ENCODE measurements at places on chromosomes 1 and 21. TPM values are rescaled to one million over a fixed set of nuclear protein-coding genes. Genes with fewer than 3 reads are reported as not detected.

The TCEANC2 gene
- total RNA-seq, result 1.3 TPM

The ANKRD35 gene
- total RNA-seq, result 0.57 TPM

The VSIG8 gene
- 0.43 TPM for total RNA-seq

The PRKAA2 gene
- 0.22 TPM for total RNA-seq

The CRNN gene
- not detected for total RNA-seq

The L1TD1 gene
- total RNA-seq, result 0.14 TPM

The CYP4B1 gene
- not detected for total RNA-seq

The UTS2 gene
- total RNA-seq, result not detected

The AMY1B gene
- total RNA-seq, result not detected

The KIAA0319L gene
- 61.3 TPM for total RNA-seq

The C1orf141 gene
- total RNA-seq, result not detected

The CCDC190 gene
- total RNA-seq, result not detected

The LRRC40 gene
- 33.8 TPM for total RNA-seq

The FLG2 gene
- not detected for total RNA-seq

The FCRL5 gene
- not detected for total RNA-seq

The ASPM gene
- 58.0 TPM for total RNA-seq

The CSMD2 gene
- 1.6 TPM for total RNA-seq

The SLAMF9 gene
- not detected for total RNA-seq
